ENCODE measurements at places on chromosomes 2 and 18. TPM values are rescaled to one million over a fixed set of nuclear protein-coding genes. Genes with fewer than 3 reads are reported as not detected.

CHST9 gene
- total RNA-seq = not detected

TMEM200C gene
- total RNA-seq = 0.17 TPM

HAAO gene
- 2.8 TPM for total RNA-seq

ACAA2 gene
- 51.6 TPM for total RNA-seq

TPGS2 gene
- 98.8 TPM for total RNA-seq

HOXD4 gene
- not detected for total RNA-seq

RPS27A gene
- total RNA-seq = 679 TPM

FIGN gene
- total RNA-seq = 1.5 TPM

All from fibroblast of lung (primary cell).